Activated CD4-positive, alpha-beta T cell treated with anti-CD3 and anti-CD28 coated beads, Interleukin-2, amount 50 U/mL, for 24 hours (primary cell): ENCODE measurements at places on chromosomes 1 and 21.

DNA sequence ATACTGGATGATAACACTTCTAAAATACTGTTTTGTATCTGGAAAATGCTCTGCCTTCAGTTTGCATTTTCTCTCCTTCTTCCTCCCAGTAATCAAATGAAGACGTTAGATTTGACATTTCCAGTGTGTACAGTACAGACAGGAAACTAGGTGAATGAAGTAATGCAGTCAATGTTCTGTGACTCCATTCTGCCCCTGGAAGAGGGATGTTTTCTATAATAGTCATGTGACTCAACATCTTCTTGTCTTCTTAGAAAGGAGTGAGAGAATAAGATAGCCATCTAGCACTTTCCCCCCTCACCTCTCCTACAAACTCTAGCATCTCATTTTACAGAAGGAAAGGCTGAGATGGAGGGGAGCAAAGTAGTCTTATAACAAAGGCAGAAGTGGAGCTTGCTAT is 77.6 kb downstream of the DDR2 start:
- DNase-seq = no peak

- DNase-seq = no peak
These were observed 3.3 kb upstream of the CASZ1 start for GRCh38 chr1:10799726-10800125.

DNA sequence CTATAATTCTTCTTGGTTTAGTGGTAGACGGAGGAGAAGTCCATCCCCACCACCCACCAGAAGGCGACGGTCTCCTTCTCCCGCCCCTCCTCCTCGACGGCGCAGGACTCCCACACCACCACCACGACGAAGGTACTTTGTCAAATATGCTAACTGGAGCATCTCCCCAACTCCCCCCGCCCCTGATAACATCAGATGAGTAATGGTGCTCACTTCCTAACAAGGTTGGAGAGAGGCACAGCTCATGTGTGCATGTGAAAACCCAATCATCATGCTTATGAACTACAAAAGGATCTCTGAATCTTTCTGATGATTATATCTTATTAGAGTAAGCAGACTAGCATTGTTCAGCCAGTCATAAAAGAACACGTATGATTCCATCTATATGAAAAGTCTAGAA is 23.7 kb downstream of the SRRM1 start:
- DNase-seq = no peak

DNA sequence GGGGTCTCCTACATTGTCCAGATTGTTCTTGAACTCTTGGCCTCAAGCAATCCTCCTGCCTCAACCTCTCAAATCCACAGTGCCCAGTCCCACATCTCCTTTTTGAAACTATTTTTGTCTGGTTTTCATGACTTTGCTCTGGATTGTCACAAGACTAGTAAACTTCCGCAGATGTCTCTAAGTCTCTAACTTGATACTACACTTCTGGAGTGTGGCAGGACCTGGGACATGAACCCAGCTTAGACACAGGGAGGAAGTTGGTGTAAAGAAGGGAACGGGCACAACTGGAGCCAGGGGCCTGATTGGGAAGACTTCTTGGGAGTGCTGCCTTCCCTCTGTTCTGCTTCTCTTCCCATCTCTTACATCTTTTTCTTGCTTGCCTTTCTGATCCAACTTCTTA is 16.2 kb upstream of the DISC1 start:
- DNase-seq = no peak

- DNase-seq = no peak
These were observed 33.7 kb upstream of the VASH2 start for GRCh38 chr1:212916481-212917133.

DNA sequence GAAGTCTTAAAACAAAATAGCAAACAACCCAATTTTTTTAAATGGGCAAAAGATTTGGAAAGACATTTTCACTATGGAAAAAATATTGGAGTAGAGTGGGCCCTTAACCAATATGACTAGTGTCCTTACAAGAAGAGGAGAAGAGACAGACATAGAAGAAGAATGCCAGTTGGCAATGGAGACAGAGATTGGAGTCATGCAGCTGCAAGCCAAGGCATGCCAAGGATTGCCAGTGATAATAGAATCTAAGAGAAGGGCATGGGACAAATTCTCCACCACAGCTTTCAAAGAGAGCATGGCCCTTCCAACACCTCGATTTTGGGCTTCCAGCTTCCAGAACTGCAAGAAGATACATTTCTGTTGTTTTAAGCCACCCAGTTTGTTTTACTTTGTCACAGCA is 92.7 kb downstream of the RGS2 start:
- no peak for DNase-seq

DNA sequence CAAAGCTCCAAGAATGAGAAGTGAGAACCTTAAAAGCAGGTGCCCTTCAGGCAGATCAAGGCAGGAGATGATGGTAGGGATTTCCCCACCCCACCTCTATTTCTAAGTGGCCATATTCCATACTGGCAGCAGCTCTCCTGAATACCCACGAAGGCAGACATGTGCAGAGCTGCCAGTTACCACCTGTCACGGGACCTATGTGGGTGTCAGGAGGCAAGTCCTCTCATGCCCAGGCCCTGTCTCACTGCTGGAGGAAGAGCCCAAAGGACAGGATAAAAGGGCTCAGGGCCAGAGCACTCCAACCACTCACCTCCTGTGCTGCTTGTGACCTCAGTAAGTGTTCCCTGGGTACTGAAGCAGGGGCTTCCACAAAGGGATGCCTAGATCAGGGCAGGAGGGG is 721 bp upstream of the LCE1B start:
- DNase-seq = no peak

DNA sequence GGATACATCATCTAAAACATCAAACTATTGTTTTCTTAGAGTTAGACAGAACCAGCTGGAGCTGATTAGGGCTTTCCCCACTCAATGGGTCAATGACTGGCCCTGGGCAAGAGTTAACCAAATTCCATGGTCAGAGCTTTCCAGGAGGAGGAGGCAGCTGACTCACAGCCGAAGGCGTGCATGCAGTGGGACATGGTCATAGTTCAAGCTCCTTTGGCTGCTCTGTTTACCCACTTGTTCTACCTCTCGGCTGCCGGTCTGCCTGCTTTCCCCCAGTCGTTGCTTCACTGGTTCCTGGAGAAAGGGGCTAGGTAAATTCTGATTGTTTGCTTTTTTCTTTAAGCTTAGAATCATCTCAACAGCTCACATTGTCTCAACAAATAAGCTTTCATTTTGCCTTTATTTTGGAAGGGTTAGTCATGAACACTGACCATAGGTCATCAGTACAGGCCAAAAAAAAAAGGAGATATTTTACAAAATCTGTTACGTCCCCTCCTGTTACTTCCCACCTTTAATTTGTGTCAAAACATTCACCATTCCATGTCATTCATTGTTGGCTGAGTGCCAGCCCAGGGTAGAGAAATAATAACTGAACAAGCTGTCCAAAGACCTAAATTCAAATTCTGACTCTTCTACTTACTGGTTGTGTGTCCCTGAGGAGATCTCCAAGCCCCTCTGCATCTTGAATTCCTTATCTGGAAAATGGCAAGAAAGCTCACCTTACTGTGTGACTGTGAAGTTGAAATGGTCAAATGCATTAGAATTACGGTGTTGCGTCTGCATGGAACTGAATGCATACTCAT is 12.0 kb downstream of the MAB21L3 start:
- DNase-seq = no peak

DNA sequence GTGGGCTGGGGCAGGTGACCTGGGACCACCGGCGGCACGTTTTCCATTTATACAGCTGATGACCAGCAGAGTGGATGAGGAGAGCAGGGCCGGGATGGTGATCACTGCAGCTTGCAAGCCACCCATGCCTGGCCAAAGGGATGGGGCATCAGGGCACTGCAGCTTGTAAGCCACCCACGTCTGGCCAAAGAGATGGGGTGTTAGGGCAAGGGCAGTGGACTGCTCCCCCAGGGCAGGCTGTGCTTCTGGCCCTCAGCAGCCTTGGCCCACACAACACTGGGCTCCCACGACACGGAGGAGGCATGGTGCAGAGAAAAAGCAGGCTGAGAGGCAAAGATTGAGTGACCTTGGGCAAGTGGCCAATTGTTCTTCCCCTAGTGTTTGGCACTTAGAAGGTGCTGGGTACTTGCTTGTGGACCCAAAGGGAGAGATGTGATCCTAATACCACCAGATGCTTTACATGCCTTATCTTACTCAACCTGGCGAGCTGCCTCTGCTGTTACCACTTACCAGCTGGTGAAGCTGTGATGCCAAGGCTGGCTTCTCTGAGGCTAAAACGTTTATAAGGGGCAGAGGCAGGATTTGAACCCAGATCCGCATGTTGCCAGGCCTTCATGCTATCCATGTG is 48.3 kb downstream of the TRIM62 start:
- no peak for DNase-seq

- no peak for DNase-seq
These were observed 1.3 kb downstream of the CDC42BPA start for GRCh38 chr1:227317011-227317451.

GRCh38 chr1:221994939-221995338 is 253.1 kb upstream of the DUSP10 start:
- DNase-seq = no peak

DNA sequence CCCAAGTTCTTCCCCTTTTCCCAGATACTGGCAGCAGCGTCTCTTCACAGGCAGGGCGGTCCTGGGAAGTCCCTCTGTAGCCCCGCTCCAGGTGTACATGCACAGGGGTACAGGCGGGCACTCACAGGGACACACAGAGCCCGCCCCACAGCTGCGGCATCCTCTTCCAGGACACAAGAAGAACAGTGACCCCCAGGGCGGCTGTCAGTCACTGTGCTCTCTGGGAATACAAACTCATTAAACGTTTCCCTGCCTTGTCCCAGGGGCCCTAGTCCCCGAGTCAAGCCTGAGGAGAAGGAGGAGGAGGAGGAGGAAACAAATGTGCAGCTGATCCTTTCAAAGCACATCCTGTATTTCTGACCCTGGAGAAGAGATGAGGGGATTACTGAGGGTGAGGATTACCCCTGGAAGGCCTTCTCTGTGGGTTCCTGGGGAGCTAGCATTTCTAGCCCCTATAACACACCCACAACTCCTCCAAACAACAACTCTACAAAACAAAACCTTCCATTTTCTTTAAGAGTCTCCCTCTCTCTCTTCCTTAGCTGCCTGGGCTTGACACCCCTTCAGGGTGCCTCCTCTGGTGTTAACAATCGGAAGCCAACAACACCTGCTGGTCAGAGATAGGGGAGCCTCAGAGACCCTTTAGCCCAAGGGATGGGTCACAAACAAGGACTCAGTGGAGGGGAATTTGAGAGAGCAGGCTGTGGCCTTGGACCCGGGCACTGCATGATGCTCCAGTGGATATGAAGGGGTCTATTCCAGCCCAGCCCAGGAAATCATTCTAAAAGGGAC is 28.4 kb upstream of the DMBX1 start:
- DNase-seq = no peak

DNA sequence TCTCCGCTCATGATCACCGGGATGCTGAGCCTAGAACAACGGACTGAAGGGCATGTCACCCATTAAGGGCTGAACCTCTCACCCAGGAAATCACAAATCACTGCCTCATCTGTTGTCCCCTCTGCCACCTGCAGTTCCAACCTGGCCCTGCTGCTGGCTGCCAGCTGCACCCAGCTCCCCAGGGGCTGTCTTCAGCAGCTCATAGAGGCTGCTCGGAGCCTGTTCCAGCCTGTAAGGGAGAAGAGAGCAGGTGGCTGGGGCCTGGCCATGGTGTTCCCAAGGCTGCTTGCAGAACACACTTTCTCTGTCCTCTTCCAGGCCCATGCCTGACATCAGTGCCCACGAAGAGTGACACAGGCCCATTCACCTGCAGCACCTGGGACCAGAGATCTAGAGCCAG is 44.5 kb upstream of the DISP3 start:
- no peak for DNase-seq

- DNase-seq = no peak
These were observed 68.7 kb upstream of the CNTN2 start for GRCh38 chr1:204974327-204974726.

DNA sequence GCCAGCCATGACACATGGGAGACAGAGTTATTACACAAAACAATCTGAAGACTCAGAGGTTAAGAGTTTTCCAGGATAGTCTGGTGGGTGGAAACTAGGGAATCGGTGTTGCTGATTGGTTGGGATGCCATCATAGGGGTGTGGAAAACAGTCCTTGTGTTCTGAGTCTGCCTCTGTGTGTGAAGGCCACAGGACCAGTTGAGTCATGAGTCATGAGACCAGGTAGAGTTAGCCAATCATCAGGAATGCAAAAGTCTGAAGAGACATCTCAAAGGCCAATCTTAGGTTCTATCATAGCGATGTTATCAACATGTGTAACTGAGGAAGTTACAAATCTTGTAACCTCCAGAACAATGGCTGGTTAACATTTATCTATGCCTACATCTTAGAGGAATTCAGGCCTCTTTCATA is 49.7 kb upstream of the NEK7 start:
- no peak for DNase-seq

DNA sequence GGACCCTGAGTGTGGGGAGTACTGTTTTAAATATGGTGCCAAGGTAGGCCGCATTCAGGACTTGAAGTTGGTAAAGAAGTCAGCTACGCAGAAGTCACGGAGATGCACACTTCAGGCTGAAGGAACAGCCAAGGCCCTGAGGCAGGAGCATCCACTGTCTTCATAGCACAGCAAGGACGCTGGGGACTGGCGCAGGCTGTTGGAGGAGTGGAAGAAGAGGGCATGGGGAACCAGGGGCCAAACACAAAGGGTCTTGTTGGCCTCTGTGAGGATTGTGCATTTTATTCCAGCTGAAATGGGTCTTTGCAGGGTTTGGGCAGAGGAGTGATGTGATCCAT is 16.6 kb downstream of the DNAJC16 start:
- no peak for DNase-seq

DNA sequence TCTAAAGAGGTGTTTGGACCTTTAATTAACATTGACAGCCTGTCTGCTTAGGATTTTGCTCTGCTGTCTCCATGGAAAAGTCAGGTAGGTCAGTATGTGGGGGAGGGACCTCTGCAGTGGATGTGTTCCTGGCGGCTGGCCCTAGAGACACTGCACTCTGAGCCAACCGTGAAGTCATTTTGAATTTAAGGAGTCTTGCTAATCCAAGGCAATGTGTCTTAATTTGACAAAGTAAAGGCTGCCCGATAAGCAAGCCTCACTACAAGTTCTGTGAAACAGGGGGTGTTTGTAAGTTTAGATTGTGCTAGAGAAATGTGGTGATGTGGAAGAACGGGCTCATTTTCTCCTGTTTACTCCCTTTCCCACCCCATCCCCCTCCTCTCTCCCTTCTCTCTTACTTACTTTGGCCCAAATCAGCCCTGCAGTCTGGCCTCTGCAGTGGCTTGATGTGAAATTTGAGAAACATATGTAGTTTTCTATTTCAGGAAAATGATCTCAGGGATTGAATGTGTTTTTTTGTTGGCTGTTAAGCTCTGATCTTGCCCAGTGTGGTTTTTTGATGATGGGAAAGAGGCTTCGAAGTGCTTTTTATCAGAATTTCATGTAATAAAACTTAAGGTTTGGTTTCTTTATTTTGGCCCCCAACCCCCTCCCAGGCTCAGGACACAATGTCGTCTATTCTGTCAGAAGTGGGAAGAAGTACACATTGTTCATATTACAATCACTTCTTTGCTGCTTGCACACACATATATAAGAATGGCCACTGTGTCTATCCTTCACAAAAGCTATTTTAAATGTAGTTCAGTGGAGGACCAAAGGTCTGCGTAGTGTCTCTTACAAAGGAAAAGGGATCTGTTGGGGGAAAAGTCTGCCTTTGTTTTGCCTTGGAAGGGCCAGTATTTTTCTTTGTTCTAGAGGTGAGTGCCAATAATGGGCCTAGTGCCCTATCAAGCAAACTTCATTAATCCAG is 96.6 kb downstream of the FGGY start:
- DNase-seq = no peak
